Astrocyte of the spinal cord (primary cell): ENCODE measurements at places on chromosomes 6 and 20.
A peak's percentile ranks its signal among the peaks of the same experiment; 100 is the strongest.

DNA sequence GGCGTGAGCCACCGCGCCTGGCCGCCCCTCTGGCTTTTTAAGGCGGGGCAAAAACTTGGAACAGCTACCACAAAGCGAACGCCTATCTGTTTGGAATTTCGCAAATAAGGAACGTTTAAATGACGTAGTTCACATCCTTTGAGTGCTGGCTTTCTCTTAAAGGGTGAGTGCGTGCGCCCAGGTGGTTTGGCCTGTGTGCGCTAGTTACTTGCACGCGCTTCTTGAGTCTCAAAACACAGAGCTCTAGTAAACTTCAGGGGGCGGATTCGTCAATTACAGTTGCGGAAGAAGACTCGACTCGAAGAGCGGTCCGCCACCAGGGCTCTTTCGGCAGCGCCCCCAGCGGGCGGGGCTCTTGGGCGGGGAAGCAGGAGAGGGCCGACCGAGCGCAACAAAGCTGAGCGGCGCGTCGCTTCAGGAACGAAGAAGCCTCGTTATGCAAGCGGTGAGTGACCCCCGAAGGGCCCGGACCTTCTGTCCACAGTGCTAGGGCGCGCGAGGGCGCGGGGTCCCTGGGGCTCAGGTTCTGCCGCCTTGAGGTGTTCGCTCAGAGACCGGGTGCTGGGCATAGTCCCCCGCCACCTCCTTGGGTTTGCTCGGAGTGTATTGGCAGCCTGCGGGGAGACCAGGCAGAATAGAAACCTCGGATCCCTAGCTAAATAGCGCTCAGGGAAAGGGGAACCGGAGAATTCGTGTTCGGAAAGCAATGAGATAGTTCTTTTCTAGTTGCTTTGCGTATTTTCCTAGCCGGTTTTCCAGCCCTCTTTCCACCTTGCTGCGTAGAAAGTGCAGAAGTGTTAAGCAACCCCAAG, at the start of gene SYCP2L:
Gene SYCP2L, plus strand, starts transcription at position 362 of the 812 bp plus-strand sequence. Its CDS starts 75 bp downstream, at position 437.
- peak; percentile 49 for DNase-seq

DNA sequence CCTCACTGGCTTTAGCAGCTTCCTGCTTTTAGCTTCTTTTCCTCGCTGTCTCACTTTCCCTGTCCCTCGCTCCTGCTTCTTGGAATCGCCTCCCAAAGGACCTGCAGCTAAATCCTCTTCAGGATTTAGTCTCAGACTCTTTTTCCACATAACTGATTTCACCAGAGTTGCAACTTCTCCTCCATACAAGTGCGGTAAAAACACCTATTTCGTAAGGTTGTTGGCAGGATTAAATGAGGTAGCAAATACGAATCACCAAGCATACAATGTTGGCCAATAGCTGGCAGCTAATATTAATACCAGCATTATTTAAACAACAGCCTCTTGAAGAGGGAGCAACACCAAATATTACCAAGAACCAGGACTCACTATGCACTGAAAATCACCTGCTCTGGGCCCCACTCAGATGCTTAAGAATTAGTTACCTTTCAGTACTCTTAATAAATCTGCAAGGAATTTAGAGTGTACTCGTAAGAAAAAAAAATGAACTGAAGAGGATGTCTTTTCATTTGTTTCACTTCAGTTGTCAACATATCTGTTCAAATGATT, 123.0 kb downstream of the DTNBP1 start:
- no peak for DNase-seq

- no peak for DNase-seq
Observed at GRCh38 chr20:7348253-7348652, 580.8 kb downstream of the BMP2 start.

- DNase-seq: no peak
Observed at GRCh38 chr6:75657327-75657726, 55.6 kb downstream of the SENP6 start.

GRCh38 chr6:165915022-165915770, 252.2 kb upstream of the PDE10A start:
- no peak for DNase-seq

- DNase-seq: no peak
Observed at GRCh38 chr6:106079961-106080762, 6.0 kb upstream of the PRDM1 start.

DNA sequence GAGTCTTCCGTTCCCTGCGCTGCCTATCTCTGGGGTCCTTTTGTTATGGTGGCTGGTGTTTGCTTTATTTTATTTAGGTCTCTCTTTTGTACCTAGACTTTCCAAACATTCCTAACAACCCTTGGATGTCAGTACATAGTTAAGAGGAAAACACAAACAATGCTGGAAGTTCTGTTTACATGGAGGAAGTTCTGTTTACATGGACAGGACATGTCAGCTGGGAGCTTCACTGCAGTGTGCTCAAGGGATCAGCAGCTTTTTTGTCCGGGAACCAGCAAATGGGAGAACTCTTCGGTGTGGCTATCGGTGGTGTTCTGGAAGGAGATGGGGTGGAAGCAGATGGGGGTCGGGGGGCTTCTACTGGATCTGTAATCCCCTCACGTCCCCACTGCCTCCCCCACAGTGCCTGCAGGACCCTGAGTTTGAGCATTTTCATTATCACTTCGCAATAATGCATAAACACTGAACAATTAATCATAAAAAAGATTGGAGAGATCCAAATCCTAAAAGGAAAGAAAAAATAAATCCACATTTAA, 2.7 kb downstream of the SERPINB6 start:
- no peak for DNase-seq

DNA sequence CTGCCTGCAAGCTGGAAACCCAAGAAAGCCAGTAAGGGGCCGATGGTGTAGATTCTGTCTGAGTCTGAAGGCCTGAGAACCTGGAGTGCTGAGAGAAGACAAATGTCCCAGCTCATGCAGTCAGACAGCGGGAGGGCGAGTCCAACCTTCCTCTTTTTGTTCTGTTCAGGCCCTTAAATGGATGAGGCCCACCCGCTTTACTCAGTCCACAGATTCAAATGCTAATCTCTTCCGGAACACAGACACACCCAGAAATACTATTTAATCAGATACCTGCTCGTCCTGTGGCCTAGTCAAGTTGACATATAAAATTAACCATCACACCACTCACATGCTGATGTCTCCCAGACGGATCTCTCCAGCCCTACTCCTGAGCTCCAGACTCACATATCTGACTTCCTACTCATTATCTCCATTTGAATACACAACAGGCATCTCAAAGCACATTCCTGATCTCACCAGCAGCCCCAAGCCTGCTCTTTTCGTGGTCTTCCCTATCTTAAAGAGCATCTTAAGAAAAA, 26.7 kb upstream of the SRC start:
- DNase-seq: peak; percentile 59

DNA sequence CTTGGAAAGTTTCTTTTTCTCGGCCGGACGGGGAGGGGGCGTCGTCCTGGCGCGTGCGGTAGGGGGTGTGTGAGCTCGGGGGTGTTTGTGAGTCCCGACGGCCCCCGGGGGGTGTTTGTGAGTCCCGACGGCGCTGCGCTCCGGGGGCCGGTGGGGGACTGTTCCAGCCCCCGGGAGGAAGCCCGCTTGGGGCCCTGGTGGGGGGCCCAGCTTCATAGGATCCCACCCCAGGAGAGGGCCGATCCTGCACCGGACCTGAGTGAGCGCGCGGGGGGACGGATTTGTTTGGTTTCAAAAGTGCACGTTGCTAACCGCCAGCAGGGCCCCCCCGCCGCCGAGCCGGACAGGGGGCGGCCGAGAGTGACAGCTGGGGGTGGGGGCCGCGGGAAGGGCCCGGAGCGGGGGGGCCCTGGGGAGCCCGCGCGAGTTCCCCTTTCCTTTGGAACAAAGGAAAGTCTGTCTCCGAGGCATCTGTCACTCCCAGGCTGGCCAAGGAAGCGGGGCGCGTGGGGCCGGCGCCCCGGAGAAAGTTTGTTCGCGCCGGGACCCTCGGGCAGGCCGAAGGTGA, 485 bp downstream of the TGIF2 start:
- DNase-seq: no peak

GRCh38 chr6:154537511-154538325, 27.2 kb upstream of the CNKSR3 start:
- no peak for DNase-seq

GRCh38 chr20:23782366-23782983, 31.7 kb upstream of the CST1 start:
- DNase-seq: no peak

DNA sequence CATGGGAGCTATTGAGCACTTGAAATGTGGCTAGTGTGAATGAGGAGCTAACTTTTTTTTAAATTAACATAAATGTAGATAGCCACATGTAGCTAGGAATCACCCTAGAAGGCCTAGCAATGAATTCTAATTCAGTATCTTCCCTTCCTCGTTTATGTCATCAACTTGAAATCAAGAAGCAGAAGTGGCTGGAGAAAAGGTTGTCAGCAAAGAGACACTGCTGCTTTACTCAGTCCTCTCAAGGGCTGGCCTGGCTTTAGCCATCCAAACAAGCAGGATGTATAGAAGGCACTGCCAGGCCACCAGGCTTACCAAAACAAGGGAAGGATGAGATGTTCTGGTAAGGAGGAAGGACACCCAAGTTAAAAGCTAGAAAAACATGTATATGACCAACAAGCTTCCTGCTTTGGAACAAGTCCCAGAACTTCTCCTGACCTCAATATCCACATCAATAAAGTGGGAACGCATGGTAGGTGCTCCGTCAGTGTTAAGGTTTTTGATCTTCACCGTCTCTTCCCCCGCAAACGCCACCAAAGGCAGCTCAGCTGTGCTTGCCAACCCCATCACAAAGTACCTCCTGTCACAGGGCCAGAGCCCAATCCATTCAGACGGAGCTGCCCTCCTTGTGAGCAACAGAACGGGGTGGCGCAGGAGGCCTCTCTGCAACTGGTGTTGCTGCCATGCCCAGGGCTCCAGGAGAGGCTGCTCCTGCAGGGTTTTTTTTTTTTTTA, 235.8 kb upstream of the RIN2 start:
- DNase-seq: no peak

DNA sequence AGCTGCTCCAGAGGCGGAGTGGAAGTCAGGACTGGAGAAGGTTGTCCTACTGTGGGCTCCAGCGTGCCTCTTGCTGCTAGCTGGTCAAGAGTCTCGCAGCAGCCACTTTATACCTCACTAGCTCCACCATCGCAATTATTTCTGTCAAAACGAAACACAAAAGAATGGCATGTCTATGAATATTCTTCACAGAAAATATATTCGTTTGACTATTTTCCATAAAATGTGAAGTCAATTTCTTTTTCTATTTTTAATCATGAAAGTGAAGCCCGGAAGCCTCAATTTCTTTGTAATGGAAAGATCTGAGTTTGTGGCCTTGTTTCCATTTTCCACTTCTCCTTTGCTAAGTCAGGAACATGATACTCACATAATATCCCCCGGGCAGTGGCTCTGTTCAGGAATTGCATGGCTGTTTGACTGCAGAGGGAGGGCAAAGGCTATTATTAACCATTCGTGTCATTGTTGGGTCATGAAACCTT, 51.7 kb downstream of the DTD1 start:
- no peak for DNase-seq

DNA sequence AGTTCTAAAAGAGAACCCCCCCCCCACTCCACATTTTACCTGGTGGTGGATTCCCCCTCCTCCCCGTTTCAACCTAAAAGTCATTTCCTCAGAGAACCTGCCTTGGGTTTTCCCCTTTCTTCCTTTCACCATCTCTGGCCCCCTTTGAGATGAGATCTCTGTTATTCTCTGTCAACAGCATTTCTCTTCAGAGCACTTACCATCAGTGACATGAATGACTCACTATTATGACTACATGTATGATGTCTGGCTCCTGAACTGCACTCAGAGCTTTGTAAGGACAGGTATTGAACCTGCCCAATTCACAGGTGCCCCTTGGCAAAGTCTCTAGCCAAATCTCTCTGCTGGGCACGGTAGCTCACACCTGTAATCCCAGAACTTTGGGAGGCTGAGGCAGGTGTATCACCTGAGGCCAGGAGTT, 61.4 kb upstream of the JARID2 start:
- no peak for DNase-seq

GRCh38 chr6:130314271-130314670, 51.5 kb upstream of the TMEM200A start:
- no peak for DNase-seq

DNA sequence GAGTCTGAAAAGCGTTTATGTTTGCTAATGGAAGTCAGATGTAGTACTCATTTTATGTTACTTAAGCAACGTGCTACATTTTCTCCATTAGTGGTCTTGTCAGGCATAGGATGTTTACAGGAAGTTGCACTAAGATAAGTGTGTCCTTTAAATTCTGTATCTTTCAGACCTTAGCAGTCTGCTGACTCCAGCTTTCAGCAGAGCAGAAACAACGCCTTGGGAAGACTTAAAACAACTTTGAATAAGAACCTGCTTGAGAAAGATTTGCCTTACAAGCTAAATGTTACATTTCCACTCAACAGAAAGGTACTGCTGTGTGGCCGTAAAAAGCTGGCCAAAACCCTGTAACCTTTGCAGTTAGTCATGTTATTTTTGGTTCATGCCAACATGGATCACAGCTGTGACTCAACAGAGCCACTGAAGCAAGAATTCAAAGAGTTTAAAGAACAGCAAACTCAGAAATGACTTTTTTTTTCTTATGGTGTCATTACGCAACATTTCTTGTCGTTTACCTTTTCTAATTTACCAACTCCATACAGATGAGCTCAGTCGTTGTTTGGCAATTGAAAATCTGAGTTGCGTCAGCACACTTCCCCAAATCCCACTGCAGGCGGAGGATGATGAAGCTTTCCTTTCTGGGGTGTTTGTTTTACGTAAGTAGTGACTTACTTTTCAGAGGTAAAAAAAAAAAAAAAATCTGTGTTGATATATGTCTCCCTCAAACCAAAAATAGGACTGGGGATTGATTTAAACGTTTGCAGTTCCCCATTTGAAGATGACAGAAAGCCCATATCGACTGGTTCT, 27.9 kb upstream of the BMP6 start:
- peak; percentile 91 for DNase-seq

- DNase-seq: peak; percentile 94
Observed at GRCh38 chr6:81752921-81753710, 635 bp upstream of the TENT5A start.

DNA sequence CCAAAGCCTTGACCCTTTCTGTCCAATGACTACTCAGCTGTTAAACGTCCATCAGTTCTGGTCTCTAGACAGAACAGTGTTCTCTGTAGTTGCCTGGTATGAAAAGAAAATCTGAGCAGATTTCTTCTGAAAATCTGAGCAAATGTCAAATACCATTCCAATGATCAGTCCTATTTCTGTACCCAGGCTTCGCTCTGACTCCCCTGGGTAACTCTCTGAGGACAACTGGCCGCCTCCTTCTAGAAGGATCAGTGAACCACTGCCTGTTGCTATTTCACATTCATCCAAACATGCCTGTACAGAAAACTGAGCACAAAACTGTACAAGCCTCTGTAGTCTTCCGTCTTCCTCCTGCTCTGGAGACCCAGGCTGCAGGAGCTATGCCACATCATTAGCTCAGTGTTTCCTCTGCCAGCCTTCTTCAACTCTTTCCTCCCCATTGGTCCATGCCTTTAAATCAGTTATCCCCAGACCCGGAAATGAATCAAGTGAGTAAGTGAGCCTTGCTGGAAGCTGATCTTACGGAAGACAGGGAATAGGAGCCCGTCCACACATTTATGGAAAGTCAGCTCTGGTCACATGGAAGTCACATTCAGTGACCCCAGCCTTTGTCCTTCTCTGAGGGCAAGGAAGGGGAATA, 63.3 kb downstream of the DAAM2 start:
- DNase-seq: peak; percentile 23

GRCh38 chr20:57164872-57165271, 101.6 kb downstream of the BMP7 start:
- no peak for DNase-seq
